ENCODE measurements at places on chromosomes 6 and 20.

DNA sequence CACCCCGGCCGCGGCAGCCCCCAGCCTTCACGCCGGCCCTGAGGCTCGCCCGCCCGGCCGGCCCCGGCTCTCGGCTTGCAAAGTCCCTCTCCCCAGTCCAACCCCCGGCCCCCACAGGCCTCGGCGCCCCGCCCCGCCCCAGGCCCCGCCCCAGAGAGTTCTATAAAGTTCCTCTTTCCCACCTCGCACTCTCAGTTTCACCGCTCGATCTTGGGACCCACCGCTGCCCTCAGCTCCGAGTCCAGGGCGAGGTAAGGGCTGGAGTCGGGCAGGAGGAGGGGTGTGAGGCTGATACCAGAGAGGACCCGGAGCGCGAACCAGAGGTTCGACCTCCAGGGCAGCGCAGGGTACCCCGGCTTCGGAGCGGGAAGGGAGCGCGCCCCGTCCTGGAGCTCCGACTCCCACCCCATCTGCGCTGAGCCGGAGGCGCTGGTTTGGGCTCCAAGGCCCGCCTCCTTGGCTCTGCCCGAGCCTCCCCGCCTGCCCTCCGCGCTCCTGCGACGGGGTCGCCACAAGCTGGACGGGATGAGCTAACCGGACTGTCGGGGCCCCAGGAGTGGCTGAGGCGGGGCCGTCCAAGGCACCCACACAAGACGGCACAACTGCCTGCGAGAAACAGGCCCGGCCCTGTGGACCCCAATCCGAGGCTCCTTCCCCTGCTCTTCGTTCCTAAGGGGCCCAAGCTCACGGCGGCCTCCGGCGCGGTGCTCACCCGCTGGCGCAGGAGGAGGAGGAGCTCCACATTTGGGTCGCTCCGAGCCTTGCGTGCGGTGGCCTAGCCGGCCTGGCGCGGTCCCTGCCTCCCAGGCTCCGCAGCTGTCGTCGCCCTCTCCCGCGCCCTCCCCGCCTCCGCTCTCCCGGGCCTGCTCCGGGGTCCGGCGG lies at the start of gene IRF4:
Gene IRF4 (plus strand): TSS at position 194 of the 882 bp plus-strand sequence. CDS start 1,401 bp downstream, outside the sequence.
- no peak for DNase-seq

DNA sequence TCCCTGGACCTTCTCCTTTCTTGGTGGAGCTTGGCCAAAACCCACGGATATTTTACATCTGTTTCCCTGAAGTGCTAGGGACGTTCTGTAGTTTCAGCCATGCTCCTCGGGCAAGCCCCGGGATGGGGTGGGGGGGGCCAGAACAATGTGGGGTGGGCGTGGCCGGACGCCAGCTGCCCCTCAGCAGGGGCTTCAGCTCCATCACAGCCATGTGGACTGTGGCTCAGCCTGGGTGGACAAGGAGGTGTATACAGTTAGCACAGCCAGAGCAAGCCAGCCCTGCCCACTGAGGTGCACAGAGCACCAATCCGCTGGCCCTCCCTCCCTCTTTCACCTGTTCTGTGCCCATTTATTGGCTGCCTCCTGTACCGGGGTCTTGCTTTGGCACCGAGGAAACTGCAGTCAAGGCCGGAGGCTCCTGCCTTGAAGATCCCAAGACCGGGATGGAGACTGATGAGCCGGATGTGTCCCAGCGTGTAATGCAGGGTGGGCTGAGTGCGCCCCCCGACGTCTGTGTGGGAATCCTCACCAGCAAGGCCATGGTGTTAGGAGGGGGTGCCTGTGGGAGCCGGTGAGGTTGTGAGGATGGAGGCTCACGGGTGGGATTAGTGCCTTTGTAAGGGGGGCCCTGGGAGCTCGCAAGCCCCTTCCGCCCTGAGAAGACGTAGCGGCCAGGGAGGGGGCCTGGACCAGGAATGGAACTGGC lies 28.0 kb downstream of the FRMD1 start:
- no peak for DNase-seq

DNA sequence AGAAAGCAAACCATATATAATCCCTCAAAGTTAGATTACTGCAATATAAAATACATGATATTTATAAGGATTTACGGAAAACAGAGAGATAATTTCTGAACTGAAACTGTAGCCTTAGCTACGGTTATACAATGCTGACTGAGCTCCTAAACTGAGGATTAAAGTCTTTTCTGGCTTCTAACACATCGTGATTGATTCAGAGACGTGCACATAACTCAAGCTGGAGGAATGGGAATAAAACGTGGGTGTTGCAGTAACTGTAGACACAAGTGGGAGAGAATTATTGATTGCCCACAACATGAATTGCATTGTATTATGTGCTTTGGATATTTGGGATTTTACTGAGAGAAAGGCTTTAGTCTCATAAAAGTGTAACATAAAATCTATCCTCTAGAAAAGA lies 418.0 kb upstream of the OPRM1 start:
- DNase-seq: no peak

DNA sequence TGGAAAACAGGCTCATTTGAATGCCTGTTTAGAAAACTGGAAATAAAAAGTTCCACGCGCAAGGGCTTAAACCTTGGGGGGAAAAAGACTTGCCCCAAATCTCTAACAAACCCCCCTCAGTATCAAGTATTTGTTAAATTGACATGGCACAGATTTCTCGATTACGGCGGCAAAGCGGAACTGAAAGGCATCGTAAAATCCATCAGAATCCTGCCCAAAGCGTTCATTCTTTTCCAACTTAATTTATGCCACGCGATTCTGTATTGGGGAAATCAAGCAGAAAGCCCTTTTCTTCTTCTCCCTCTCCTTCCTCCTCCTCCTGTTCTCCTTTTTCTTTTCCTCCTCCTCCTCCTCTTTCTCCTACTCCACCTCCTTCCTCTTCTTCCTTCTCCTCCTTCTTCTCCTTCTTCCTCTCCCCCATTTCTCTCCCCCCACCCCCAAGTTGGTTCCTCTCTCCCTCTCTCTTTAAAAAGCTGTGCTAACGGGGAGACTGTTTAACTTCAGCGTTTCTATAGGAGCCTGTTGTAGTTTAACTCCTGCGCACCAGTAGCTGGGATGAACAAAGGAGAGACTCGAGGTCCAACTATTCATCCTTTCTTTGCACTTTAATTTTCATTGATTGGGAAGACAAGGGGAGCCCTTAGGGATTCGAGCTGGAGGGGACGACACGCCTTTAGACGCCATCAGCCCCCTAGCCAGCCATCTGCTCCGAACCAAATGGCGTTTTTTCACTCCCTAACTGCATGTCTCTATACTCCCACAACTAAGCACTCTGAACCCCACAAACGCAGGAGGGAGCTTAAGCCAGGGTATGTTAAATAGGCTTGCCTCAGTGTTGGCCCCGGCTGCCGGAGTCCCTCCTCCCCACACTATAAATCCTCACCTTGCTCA lies 2.7 kb upstream of the DLL1 start:
- no peak for DNase-seq

DNA sequence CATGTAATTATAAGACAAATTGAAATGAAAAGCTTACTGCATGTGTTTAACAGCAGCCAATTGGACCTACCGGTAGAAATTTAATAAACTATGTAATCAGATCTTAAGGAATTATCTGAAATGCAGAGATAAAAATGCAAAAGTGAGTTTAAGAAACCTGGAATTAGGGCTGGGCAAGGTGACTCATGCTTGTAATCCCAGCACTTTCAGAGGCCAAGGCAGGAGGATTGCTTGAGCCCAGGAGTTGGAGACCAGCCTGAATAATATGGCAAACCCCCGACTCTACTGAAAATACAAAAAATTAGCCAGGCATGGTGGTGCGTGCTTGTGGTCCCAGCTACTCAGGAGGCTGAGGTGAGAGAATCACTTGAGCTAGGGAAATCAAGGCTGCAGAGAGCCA lies 74.1 kb downstream of the HFE start:
- no peak for DNase-seq

DNA sequence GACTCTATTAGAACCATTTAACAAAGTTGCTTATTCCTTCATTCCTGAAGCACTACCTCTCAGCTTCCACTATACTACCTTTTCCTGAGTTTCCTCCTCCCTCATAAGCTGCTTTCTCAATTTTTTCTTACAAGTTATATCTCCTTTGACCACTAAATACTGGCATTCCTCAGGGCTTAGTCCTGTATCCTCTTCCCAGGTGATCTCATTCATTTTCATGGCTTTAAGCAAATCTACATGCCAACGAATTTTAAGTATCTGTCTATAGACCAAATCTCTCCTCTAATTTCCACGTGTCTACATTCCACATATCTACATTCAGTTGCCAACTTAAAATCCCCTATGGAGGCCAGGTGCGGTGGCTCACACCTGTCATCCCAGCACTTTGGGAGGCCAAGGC lies 134.7 kb downstream of the BTBD9 start:
- no peak for DNase-seq

GRCh38 chr6:41503827-41504465 lies 42.2 kb upstream of the FOXP4 start:
- DNase-seq: peak; percentile 77

DNA sequence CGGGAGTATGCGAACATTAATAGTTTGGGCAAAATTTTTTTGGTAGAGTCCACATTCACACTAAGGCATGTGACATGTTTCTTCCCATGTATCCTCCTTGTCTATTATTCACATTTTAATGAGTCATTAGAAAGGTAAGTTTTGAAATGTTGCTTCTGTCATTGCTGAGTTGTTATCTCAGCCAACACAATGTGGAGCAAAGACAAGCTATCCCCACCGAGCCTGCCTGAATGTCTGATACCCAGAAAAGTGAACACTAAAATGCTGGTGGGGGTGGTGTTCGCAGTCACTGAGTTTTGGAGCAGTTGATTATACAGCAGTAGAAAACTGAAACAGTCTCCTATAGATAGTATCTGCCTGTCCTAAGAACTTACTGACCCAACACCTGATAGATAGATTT lies 68.3 kb upstream of the ASF1A start:
- DNase-seq: no peak

DNA sequence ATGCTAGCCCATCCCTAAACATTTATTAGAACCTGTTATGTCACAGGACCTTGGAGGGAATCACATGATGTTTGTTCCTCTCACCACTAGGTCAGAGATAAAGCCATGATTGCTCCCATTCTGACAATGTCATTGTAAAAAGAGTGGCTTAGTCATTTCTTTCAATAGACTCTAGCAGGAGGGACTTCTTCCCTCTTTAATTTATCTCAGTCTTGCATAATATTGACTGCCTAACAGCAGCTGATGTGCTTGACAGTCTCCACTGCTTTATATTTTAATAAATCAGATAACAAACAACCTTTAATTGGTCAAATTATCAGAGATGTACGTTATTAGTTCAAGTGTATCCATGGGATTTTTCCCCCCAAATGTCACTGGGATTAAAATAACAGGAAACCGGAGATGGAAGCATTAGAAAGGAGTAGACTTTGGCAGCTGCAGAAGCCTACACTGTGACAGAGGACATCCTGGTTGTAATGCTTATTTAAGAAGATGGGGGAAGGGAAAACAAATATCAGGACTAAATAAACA lies 39.6 kb downstream of the LAMA4 start:
- DNase-seq: no peak

DNA sequence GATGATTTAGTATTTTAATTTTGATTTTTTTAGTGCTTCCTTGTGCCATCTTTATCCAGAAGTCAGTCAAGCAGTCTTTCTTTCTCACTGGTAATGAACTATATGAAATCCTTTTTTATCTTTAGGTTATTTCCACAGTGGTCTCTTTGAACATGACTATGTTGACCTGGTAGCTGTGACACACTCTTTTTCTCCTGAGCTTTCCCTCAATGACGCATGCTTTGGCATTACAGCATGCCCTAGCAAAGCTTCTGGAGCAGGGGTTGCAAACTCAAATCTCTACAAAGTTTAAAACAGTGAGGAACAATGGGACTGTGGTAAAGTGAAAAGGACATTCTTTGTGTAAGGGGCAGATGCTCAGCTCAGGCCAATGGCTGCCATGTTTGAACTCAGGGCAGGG lies 4.5 kb upstream of the PLAGL1 start:
- DNase-seq: peak; percentile 51

- DNase-seq: no peak
Observed at GRCh38 chr6:53635322-53635721, 30.2 kb downstream of the KLHL31 start.

- peak; percentile 90 for DNase-seq
Observed at GRCh38 chr6:108736832-108737231, 111.4 kb upstream of the ARMC2 start.

- DNase-seq: peak; percentile 66
Observed at GRCh38 chr6:166419286-166419685, 36.5 kb upstream of the MPC1 start.

DNA sequence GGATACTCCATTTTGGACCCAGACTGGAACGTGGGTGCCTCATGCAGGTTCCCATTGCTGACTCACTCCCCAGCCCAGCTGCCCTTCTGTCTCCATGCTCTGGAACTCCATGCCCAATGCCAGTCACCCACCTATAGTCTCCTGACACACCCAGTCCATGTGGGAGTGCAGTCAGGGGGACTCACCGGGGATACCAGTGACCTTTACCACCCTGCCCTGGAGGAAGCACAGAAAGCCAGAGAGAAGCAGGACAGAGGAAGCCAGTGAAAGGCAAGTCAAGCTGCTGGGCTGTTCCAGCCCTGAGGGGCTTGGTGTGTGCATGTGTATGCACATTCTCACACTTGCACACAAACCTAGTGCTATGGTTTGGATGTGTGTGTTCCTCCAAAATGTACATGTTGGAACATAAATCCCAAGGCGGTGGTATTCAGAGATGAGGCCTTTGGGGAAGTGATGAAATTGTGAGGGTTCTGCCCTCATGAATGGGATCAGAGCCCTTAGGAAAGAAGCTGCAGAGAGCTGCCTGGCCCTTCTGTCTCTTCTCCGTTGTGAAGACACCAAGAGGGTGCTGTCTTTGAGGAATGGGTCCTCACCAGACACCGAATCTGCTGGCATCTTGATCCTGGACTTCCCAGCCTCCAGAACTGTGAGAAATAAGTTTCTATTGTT lies 121.4 kb upstream of the MAFB start:
- DNase-seq: no peak

DNA sequence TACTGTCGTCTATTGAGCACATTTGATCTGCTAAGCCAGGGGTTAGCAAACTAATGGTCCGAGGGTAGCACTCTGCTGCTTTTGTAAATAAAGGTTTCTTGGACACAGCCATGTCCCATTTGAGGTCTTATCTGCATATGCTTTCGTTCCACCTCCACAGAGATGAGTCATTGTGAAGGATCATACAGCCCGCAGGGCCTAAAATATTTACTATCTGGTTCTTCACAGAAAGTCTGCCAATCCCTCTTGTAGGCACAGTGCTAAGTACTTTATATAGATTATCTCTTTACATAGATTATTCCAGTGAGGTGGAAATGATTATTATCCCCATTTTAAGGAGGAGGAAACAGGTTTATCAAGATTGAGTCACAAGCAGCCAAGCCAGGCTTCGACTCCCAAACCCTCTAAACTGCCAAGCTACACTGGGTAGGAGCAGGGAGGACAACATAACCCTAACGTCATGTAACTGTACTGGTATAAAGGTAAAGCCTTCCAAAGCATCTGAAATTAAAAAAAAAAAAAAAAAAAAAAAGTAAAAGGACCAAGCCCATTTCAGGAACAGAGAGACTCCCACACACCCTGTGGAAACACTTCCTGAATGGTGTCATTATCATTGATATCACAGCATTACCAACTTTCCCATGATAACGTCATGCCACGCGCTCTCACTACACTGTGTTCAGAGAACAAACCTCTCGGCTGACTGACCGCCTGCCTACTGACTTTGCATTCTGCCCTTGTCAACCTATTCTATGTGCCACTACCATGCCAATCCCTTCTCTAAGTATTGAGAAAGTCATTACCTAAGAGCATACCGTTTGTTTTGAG lies 101.0 kb downstream of the KIF16B start:
- peak; percentile 49 for DNase-seq

Measured in astrocyte (in vitro differentiated cells and primary cell).